NCI-H1930 (cell line): ENCODE measurements at places on chromosomes 3 and 15.

DNA sequence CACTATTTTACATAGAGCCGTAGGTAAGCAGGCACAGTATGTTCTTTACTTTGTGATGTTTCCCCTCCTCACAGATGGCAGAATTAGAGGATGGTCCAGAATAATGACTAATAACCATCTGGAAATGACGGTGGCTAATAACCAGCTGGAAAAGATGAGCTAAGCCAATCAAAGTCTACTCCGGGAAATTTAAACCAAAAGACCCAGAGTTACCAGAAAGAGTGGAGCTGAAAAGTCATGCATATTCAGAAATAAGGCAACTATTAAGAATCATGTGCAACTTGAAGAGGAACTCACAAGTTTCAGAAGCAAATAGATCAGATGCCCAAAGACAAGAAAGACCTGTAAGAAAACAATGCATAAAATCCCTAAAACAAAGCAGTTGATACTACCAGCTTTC, 33.6 kb downstream of the DMXL2 start:
- no peak for DNase-seq

- DNase-seq: no peak
Measured at GRCh38 chr3:124298951-124299350, 307.0 kb upstream of the ROPN1 start.

DNA sequence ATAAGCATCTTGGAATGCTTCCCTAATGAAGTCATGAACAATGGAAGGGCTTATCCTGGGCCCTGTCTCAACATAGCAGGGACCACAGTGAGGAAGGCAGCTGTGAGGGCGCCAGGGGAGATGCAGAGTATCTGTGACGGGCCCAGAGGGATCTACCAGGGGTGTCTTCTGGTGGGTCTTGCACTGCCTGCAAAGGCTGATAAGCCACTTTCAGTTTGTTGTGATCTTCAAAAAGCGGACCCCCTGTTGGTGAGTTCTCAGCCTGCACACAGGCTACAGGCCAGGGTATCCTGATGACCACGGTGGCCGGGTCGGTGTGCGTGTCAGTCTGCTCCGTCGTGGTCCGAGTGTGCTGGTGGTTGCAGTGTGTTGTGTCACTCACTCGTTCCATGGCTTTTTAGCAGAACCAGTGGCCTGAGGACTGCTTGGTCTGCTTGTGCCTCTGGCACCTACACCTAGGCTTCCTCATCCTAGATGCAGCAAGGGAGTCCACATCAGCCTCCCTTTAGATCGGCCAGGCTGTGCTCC, 46.8 kb downstream of the CHDH start:
- DNase-seq: no peak

GRCh38 chr15:98174841-98175240, 214.3 kb downstream of the ARRDC4 start:
- no peak for DNase-seq

DNA sequence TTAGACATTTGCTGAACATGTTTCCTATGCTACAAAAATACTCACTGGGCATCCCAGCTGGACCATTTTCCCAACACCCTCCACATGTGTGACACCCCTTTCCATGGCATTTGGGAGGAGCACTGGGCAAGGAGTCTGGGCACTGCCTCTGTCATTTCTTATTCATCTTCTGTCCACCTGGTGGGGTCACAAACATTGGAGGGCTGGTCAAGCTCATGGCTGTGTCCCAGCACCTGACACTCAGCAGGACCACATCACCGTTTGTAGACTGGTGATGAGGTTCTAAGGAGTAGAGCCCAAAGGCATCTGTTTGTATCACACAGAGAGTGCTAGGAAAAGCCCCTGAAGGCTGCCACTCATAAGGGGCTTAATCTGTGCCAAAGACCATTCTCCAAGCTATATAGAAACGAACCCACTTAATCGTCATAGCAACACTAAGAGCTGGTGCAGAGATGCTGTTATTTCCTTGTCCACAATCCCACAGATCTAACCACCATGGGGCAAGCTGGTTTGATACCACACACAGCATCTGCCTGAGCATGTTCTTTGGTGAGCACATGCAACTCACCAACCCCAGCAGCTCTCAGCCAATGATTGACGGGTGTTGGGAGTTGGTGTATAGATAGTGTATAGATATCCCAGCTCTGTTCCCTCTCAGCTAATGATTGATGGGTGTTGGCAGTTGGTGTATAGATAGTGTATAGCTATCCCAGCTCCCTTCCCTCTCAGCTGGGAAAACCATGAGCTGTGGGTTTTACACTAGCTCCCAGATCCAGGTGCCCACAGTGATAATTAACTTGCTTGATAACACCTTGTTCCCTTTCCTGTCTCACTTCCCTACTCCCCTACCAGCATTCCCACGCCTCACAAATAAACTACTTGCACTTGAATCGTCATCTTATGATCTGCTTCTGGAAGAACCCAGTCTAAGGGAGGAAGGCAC, 42.7 kb upstream of the ATP2B2 start:
- DNase-seq: no peak

- no peak for DNase-seq
Measured at GRCh38 chr15:60118626-60119025, 114.5 kb downstream of the FOXB1 start.

GRCh38 chr3:27133060-27133459, 236.1 kb downstream of the NEK10 start:
- DNase-seq: no peak

GRCh38 chr15:23857028-23857641, 170.0 kb upstream of the NDN start:
- peak; percentile 36 for DNase-seq

GRCh38 chr3:43796041-43796596, 105.4 kb downstream of the ABHD5 start:
- no peak for DNase-seq

- DNase-seq: no peak
Measured at GRCh38 chr3:141737093-141737492, 1.0 kb upstream of the RNF7 start.

- DNase-seq: peak; percentile 37
Measured at GRCh38 chr3:127959873-127960272, 44.8 kb downstream of the KBTBD12 start.

GRCh38 chr3:9669720-9670432, 20.6 kb downstream of the MTMR14 start:
- DNase-seq: no peak

DNA sequence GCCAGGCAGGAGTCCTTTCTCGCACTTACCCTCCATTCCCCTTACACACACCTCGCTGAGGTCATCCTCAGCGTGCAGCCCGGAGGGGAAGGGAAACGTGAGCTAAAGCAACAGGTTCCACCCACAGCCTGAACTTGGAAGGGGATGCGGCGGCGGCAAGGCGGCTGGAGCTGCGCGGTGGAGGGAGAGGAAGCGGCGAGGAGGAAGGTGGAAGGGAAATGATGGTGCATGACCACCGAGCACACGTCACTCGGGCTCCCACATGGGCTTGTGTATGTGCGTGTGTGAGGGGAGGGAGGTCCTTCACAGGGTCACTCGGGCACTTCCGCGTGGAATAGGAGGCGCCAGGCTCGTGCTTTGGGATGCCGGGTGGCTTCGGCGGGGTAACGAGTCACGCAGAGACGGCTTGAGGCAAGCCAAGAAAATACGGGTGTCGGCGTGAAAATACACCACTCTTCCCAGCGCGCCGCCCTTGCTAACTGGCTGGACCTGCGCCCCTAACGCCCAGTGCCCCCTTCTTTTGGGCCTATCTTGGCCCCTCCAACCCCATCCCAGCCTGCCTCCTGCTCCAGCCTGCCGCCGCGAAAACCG, 225.5 kb upstream of the IL12A start:
- DNase-seq: no peak

- DNase-seq: no peak
Measured at GRCh38 chr3:189049458-189050236, 122.1 kb upstream of the TPRG1 start.

GRCh38 chr3:9911863-9912262, 5.0 kb upstream of the IL17RC start:
- DNase-seq: no peak

- no peak for DNase-seq
Measured at GRCh38 chr3:36433511-36433910, 53.2 kb downstream of the STAC start.

- DNase-seq: no peak
Measured at GRCh38 chr3:14210290-14210688, 31.7 kb downstream of the LSM3 start.

DNA sequence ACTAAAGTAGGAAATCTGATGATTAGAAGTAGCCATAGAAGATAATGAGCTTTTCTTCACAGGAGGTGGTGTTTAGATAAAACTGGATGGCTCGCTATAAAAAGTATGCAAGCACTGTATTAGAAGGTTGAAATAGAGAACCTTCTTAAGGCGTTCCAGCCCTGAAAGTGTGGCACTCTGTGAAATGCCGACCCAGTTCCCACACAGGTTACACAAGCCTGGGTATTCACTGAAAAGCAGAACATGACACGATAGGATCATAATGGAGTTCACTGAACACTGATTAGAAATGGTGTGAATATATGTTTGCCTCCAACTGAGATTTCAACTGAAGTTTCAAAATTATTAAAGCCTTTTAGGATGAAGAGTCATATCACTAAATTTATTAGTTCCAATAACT, 15.0 kb upstream of the LRRC34 start:
- DNase-seq: no peak

- no peak for DNase-seq
Measured at GRCh38 chr3:52722491-52722890, 16.6 kb downstream of the SPCS1 start.

DNA sequence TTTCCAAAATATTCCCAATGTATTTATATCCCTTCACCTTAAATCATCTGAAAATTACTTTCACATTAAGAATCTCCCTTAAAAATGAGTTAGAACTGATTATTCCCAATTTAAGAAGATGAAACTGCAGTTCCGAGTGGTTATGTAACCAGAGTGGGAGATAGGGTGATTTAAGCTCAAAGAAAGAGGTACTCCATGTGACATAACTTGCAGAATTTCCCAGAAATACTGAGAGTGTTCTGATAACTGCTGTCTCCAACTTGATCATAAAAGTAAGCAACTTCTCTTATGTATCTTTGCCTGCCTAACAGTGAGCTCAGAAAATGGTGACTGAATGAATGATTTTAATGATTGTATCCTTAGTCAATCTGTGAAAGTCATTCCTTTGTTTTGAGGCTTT, 32.3 kb downstream of the ARRDC4 start:
- DNase-seq: no peak

DNA sequence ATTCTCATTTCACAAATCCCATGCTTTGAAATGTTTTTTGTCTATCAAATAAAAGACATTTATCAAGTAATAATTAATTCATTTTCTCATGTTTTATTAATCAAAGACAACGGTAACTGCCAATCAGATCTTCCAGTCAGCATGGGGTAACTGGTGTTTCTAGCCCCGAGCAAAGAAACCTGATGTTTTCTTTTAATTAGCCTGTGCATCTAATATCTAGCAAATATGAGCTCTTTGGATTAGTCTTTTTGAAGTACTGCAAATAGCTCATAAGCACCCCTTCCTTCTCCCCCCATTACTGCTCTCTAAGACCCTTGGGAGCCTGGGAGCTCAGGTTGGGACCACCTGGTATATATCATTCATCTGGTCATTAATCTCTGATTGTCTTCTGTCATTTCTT, 43.1 kb upstream of the SRGAP3 start:
- DNase-seq: no peak

- no peak for DNase-seq
Measured at GRCh38 chr15:52284164-52284563, 11.4 kb downstream of the MYO5C start.

DNA sequence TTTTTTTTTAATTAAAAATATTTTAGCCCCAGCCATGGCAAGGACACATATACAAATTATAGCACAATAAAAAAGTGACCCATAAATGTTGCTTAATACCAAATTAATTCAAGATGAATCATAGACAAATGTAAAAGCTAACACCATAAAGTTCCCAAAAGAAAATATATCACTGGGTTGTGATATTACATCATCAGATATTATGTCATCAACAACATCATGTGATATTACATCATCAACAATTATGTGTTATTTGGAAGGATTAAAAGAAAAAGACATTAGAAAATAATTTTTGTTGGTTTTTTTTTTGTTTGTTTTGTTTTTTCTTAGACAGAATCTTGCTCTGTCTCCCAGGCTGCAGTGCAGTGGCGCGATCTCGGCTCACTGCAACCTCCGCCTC, 34.5 kb upstream of the ABHD10 start:
- DNase-seq: no peak

DNA sequence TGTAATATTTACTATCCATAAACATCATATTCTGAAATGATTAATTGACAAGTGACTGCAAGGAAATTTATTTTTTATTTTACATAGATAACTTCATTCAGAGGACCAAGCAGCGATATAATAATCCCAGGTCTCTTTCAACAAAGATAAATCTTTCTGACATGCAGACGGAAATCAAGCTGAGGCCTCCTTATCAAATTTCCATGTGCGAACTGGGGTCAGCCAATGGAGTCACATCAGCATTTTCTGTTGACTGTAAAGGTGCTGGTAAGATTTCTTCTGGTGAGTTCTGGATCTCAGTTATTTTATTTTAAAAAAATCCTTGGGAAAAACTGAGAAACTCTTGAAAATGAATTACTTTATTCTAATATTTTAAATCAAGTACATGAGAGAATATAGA, 23.3 kb downstream of the SEC22A start:
- no peak for DNase-seq

- DNase-seq: no peak
Measured at GRCh38 chr3:16482770-16483531, 30.5 kb downstream of the RFTN1 start.

DNA sequence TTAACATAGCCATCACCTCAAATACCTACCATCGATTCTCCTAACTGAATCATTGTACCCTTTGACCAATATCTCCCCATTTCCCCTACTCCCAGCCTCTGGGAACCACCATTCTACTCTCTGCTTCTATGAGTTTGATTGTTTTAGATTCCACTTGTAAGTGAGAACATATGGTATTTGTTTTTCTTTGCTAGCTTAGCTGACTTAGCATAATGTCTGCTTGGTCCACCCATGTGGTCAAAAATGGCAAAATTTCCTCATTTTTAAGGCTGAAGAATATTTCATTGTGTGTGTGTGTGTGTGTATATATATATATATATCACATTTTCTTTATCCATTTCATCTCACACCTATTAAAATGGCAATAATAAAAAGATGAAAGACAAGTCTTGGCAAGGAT, 469.3 kb downstream of the FHIT start:
- DNase-seq: no peak

DNA sequence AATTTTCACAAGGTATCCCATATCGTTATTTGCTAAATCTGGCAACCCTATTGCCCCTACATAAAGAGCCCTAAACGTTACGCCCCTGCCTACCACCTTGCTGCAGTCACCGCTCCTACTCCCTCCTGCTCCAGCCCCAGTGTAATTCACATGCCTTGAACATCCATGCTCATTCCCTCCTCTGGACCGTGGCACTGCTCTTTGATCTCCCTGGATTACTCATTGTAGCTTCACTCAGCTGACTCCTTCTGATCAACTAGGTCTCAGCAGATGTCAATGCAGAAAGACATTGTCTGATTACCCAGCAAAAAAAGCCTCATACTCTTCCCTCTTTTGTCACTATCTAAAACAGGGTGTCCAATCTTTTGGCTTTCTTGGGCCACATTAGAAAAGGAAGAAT, 40.7 kb upstream of the KBTBD8 start:
- DNase-seq: no peak

DNA sequence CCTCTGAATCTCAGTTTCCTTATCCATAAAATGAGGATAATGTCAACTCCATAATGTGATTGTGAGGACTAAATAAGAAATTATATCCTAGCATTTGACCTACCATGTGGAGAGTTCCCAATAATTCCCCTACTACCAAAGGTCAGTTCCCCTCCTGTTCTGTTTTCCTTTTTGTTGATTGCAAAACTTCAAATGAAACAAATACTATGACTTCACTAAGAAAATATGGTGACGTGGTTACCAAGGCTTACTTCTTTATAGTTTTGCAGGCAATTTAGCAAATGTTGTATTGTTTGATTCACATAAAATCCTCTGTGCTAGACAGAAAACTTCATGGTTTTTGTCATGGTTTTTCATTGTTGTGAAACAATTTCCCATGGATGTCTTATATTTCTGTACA, 153.8 kb upstream of the RORA start:
- DNase-seq: no peak
